Inflammatory macrophage treated with lipopolysaccharide for 4 hours (primary cell): ENCODE measurements at places on chromosomes 1 and 21.

- no peak for DNase-seq
Observed at GRCh38 chr1:14136152-14136763, 436.3 kb downstream of the PRDM2 start.

GRCh38 chr1:97070376-97070775, 348.8 kb downstream of the PTBP2 start:
- no peak for DNase-seq

GRCh38 chr1:43039228-43040055, 80.8 kb upstream of the SLC2A1 start:
- no peak for DNase-seq

DNA sequence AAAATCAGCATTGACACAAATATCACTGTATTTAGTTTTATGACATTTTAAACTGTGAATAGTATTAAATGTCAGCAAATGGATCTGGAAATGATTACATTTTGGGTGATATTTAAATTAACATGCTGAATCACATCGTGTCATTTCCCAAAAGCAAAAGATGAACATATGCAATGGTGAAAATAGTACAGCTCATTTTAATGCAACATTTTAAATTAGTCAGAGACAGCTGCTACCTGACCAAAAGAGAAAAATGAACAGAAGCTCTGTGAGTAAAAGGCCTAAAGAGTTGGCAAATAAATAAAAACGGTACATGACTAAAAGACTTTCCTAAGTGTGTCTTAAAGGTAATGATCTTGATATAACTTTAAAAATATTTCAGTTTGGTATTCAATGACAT, 86.0 kb upstream of the GNG4 start:
- DNase-seq = peak; percentile 1

GRCh38 chr1:109240158-109241152, 8.9 kb upstream of the CELSR2 start:
- DNase-seq = peak; percentile 18

GRCh38 chr1:62810420-62811274, 26.7 kb downstream of the ATG4C start:
- peak; percentile 37 for DNase-seq

DNA sequence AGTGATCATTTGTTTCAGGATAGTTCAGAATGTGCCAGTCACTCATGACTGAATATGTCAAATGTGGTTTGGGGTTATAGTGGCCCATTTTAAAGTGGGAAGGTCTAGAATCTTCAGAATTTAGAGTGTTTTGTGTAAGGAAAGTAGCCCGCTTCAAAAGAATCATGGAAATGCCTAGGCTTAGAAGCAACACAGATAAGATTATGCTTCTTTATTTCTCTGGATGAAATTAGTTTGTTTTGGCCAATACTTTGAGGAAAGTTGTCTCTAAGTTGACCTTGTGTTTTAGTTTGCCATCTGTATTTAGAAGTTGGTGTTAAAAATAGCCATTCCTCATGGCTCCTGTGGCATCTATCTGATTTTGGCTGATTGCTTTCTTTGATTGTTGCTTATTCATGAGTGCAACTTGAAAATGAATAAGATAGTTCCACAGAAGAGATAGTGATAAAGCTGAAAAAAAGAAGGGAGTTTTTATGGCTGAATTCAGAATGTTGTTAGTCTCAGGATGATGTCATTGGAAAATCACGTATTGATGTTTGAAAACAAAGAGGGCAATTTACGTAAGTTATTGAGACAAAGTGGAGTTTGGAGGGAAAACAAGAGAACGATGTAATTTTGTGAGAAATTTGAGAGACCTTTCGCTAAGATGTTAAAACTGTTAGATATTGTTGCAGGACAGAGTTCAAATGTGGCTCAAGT, 71.9 kb downstream of the PLA2G4A start:
- no peak for DNase-seq

- peak; percentile 80 for DNase-seq
Observed at GRCh38 chr1:50265790-50266314, 157.1 kb downstream of the ELAVL4 start.

GRCh38 chr1:184945678-184946412, 28.5 kb downstream of the NIBAN1 start:
- DNase-seq = peak; percentile 90

DNA sequence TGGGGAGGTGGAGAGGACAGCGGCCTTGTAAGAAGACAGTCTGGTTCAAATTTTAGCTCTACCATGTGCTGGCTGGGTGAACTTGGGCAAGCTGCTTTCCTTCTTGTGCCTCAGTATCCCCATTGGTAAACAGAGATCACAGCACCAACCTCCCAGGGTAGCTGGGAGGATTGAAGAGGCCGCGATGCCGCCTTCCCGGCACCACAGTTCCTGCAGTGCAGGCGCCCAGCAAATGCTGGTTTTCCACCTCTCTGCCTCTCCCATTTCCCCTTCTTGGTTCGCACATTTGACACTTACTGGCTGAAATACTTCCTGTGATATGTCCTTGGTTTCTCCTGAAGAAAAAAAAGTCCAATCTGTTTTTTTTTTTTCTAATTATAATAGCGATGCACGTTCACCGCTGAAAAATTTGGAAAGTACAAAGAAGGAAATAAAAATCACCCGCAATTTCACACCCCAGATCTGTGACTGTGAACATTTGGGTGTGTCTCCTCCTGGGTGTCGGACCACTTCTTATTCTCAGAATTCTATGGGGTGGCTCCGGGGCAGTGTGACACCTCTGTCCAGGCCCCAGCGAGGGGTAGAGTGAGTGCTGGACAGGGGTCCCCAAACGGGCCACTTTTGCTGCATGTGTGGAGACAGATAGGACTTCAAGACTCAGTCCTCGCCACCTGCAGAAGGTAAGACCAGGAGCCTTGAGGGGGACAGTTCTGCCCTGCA, 73.1 kb downstream of the RUNX3 start:
- DNase-seq = no peak

DNA sequence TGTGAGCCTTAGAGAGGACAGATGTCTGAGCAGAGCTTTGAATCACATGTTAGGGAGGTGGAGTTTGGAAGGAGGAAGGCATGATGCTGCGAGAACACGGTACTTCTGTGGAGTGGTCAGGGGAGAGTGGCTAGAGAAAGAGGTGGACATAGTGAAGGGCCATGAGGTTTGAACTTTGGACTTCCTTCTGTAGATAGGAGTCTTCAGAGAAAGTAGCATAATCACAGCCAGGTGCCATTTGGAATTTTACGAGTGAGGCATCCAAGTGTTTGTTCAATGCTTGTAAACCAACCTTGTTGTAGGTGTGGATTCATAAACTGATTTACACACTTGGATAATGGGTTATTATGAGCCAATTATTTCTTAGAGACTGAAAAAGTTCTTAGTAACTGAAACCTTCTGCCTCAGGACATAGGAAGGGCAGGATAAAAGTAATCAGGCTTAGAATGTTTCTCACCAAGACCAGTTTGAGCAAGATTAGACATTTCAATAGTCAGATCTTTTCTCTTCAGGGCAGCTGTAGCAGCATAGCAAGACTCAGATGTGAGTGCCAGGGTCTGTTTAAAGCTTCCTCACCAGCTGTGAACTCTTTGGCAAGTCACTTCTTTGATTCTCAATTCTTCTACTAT, 83.5 kb upstream of the HMCN1 start:
- no peak for DNase-seq
